ENCODE measurements at places on chromosomes 3 and 15. TPM values are rescaled to one million over a fixed set of nuclear protein-coding genes. Genes with fewer than 3 reads are reported as not detected.

Gene SV2B
- total RNA-seq: not detected

Gene FEZF2
- total RNA-seq: not detected

Gene CD200
- total RNA-seq: not detected

Gene DUOXA1
- not detected for total RNA-seq

Gene VPS18
- total RNA-seq: 42.8 TPM

Gene MESP2
- total RNA-seq: 1.1 TPM

Gene EXD1
- total RNA-seq: not detected

Gene TMEM212
- total RNA-seq: not detected

Gene COPG1
- total RNA-seq: 336 TPM

Gene SPATA16
- not detected for total RNA-seq

Gene LSAMP
- under 0.01 TPM for total RNA-seq

Gene SHC4
- total RNA-seq: 0.39 TPM

Gene SNTN
- not detected for total RNA-seq

Gene GNB5
- total RNA-seq: 21.3 TPM

Gene CTXN2
- total RNA-seq: not detected

Gene CCR1
- 0.59 TPM for total RNA-seq

Gene CHDH
- total RNA-seq: under 0.01 TPM

Gene LRRC3B
- not detected for total RNA-seq

Gene LRTM1
- not detected for total RNA-seq

Gene MORC1
- not detected for total RNA-seq

Gene NOX5
- 0.37 TPM for total RNA-seq

Gene PLSCR2
- not detected for total RNA-seq

Gene ARHGEF26
- total RNA-seq: 5.5 TPM

Gene EBLN2
- 6.6 TPM for total RNA-seq

Gene STARD5
- total RNA-seq: 5.3 TPM

Gene ATP8B4
- total RNA-seq: 1.4 TPM

Gene IGF2BP2
- 55.9 TPM for total RNA-seq

Gene SLC12A1
- not detected for total RNA-seq

Gene GOLGA8G
- total RNA-seq: not detected

Gene REC114
- total RNA-seq: not detected

Gene SAMMSON
- not detected for total RNA-seq

Data from subcutaneous preadipocyte (primary cell).